ENCODE measurements at places on chromosomes 2 and 18.

DNA sequence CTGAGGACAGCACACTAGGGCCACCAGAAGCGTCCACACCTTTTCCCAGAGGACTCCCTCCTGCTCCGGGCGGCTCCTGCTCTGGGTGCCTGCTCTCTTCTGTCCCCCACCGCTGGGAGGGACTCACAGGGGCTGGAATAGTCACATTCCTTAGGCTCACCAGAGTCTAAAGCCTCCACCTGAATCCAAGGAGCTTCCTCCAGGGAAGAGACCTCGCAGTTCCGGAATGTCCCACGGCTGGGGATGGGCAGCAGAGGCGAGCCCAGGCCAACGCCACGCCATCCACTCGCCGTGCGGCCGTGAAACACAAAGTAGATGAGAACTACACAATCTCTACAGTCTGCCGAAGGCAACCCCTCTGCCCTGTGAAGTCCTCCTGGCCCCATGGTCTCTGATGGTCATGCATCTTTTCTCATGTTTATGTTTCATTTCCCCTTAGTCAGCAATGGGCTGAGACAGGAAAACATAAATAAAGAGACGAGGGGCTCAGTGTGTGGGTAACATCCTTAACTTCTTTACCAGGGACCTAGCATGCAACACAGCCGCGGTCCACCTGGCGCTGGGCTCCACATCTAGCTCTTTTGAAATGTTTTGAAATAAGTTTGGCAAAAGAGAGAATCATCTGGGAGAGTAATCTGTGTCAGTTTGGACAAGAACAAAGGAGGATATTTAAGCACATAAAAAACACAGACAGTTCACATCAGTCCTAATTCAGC lies 98.4 kb downstream of the PXDN start:
- no peak for DNase-seq

GRCh38 chr18:37297106-37297505 lies 268.5 kb downstream of the CELF4 start:
- no peak for DNase-seq

- DNase-seq = no peak
Observed at GRCh38 chr2:161955211-161955610, 118.8 kb downstream of the DPP4 start.

GRCh38 chr18:1292167-1292566 lies 387.5 kb downstream of the ADCYAP1 start:
- DNase-seq = no peak

DNA sequence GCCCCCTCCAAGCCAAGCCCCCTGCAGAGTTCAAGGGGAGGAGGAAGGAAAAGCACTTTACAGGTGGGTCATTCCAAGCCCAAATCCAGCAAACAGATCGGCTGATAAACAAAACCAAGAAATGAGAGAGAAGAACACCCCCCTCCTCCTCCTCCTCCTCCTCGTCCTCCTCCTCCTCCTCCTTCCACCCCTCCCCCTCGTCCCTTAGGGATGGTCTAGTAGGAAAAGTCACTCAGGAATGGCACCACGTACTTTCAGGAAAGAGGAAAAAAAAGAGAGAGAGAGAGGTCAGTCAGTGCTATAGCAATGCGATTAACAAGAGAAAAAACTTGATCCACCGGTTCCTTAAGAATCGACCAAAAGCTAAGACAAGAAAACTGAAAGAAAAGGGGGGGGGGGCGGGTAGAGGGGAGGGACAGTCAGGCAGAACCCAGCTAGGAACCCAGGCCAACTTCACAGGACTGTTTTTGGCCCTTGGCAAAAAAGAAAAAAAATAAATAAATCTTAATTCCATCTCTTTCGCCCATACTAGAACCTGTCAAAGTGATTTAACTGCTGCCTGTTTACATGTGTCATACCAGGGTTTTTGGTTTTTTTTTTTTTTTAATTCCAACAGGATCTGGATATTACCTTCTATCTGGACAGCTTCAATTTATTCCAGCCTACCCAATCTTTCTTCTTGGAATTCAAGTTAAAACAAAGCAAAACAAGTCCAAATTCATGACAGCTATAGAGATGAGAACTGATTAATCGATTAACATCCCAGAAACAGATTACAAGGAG lies 906 bp downstream of the IKZF2 start:
- no peak for DNase-seq

GRCh38 chr2:62462211-62462610 lies 43.8 kb downstream of the TMEM17 start:
- DNase-seq = no peak

DNA sequence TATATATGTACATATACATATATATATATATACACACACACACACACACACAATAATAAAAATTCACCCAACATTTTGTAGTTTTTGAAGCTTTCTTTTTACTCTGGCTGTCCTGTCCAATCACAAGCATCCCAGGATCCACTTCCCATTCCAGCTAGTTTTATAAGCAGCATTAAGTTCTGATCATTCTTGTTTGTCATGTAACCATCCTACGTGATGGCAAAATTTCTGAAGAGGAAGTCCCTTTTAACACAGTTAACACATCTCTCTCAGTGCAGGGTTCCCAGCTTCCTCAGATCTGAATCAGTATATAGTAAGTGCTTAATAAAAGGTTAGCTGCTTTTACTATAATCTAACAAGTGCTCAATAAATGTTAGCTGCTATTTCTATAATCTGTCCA lies 26.4 kb downstream of the MYOM1 start:
- DNase-seq = no peak

DNA sequence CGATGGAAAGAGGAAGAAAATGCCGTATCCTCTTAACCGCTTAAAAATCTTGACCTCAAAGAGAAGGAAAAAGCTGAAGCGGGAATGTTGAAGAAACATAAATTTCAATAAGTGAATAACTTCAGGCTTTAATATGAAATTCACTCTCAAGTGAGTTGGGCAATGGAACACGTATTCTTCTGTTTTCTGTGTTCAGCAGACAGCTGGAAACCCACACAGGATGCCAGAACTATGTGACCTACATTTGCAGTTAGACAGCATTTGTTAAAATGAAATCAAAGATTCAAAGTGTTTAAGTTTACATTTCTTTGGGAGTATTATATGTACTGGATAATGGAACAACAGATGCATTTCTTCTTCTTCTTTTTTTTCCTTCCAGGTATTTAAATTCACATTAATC lies 80.5 kb upstream of the SPATS2L start:
- no peak for DNase-seq

DNA sequence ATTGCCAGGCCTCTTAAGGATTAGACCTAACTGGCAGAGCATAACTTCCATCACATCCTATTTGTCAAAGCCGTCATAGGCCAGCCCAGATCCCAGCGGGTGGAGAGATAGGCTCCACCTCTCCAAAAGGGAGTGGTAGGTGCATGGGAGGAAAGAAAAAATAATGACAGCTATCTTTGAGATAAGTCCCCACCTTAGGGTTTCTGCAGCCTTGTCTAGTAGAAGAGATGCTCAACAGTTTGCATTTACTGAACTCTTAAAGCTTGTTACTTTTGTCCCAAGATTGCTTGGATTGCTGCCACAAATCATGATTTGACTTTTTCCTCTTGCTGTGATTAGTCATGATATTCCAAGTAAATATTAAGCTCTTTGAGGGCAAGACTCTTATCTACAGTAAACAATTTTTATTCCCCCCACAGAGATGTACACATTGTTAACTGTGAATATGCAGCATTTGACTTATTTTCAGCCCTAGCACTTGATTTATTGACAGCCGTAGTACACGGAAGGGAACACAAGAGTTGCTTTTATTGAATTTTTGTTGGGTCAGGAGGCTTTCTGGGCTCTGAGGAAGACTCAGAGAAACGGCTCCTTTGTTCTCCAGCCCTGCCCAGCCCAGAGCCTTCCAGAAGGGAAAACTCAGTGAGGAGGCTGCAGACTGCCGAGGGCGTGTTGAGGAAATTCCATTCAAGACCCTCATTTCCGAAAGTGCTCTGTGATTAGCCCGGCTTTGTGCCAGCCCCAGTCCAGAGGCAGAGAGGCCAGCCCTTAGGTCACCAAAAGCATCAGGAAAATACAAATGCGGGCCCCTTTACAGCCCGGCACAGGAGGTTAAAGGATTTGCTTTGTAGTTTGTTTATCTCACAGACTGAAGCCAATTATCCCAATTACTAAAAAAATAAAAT lies 75.5 kb upstream of the ZNF532 start:
- DNase-seq = no peak

DNA sequence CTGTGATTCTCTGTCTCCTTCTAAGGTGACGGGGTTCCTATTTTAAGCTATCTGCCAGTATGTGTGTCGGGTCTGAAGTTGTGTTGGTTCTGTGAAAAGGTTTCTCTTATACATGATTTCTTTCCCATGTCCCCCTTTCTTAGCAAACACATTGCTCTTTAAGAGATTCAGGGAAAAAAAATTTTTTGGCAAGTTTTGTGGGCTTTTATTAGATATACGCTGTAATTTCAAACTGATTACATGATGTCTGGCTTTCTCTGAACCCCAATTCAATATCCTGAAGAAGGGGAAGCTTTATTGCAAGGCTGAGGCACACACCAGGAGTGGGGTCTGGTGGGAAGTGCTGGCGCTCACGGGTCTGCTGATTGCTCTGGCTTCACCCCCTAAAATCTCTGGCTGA lies 210.6 kb downstream of the AGPS start:
- no peak for DNase-seq

GRCh38 chr2:67977464-67977863 lies 85.3 kb downstream of the C1D start:
- no peak for DNase-seq

GRCh38 chr18:26621161-26622026 lies 73.0 kb upstream of the KCTD1 start:
- DNase-seq = no peak

DNA sequence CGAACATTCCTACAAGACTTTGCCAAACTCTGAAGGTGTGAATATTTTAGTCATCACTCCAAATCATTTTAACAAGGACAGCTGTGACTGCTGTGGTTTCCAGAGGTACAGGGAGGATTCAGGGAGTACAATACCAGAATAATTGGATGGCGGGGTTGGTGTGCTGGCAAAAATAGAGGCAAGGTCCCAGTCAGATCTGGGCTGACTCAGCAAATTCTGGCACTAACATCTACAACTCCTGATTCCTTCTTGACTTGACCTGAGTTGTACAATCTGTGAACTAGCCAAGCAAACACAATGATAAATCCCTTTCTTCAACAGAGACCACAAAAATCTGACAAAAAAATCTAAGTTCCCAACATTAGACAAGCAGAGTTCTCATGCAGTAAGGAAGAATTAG lies 40.4 kb downstream of the RMP24 start:
- no peak for DNase-seq

Data from stimulated activated CD4-positive, alpha-beta T cell treated with anti-CD3 and anti-CD28 coated beads, Interleukin-1b, Interleukin-23, amount 100 ng/mL, for 1 hour (primary cell).